NCI-H526 treated with DMSO at 0.1 percent for 48 hours (cell line): ENCODE measurements at places on chromosomes 16 and 17.

DNA sequence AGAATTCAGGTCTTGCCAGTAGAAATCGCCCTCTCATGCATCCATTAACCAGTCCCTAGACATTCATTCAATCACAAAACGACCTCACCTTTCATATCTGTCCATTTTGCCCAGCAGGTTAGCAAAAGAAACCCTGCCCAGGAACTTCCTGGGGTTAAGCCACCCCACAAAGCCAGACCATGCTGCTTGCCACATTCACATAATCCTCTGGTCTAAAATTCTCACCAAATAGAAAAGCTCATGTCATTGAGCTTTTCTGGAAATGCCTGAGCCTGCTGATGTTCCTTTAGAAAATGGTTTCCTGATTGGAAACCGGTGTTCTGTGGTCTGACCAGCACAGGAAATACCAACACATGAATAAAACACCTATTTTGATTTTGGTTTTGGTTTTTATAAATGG, 21.6 kb upstream of the DYNLRB2 start:
- no peak for DNase-seq

GRCh38 chr17:80380555-80381002, 34.4 kb upstream of the ENDOV start:
- no peak for DNase-seq

- DNase-seq: no peak
These were observed 32.9 kb downstream of the MAP2K4 start for GRCh38 chr17:12053552-12053951.

GRCh38 chr17:76491271-76492122, 9.7 kb downstream of the RHBDF2 start:
- DNase-seq: no peak

- DNase-seq: peak; percentile 60
These were observed 151.0 kb upstream of the CDC42EP4 start for GRCh38 chr17:73462823-73463222.

GRCh38 chr16:68711421-68712139, 25.5 kb upstream of the CDH1 start:
- DNase-seq: no peak

GRCh38 chr16:56362706-56363105, 62.6 kb downstream of the AMFR start:
- no peak for DNase-seq

- no peak for DNase-seq
These were observed 4.8 kb upstream of the GOSR1 start for GRCh38 chr17:30472238-30472890.
